ENCODE measurements at places on chromosomes 7 and 10.

GRCh38 chr10:60359066-60359465, 30.6 kb downstream of the ANK3 start:
- no peak for DNase-seq

DNA sequence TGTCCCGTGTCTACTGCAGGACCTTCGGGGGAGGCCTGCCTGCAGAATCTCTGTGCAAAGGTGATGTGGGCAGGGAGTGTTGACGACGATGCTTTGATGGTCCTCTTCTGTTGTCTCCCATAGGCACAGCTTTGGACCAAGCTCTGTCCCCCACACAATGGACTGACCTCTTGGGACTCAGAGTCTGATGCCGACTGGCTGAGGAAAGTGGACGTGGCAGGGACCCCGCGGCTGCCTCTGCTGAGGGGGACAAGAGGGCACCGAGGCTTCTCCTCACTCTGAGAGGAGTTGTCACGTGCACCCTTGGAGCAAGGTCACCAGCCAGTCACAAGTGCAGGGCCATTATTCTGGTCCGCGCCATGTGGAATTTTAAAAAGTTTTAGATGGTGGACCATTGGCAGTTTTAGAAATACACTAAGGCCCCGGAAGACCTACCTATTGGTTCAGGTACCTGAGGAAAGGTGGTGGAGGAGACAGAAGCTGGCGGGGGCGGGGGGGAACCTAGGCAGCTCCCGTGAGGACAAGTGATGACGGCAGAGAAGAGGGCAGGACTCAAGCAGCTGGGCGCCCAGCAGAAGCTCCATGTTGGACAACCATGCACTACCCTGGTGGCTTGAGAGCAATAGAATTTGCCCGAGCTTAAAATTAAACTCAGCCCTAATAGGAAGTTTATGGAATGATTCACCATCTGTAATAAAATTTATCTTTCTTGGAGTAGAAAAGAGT, 331.4 kb downstream of the PTPRN2 start:
- no peak for DNase-seq

- DNase-seq: no peak
These were observed 1290.3 kb upstream of the SORCS1 start for GRCh38 chr10:108454793-108455192.

DNA sequence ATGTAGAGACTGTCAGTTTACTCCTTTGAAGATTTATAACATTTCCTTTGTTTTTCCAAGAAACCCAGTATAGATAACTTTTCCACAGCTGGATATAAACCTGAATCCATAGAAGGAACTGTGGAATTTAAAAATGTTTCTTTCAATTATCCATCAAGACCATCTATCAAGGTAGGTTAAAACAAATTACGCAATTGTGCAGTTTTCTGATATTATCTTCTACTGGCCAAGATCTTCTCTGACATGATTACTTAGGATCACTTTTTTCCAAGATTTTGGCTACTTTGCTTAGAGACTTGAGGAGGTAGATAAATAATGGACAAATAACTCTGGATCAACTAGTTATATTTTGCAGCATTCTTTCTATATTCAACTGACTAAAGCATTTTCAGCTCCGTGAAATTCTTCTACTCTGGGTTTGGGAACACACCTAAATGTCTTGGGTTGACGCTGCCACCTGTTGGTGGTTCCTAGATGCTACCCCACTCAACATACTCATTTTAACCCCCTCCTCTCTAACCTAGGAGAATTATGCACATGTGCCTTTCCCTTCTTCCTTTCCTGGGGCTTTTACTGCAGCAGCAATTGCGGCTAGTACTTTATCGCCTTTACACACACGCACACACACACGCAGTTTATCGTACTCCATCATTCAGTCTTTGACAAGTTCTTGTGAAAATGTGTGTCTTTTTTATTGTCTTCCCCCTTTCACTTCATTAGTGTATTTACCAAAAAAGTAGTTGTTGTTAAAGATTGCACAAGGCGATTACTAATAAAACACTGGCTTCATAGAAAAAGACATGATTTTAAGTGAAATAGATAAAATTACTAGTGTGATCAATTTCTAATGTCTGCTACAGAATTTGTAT, 32.7 kb downstream of the ABCB5 start:
- DNase-seq: no peak

DNA sequence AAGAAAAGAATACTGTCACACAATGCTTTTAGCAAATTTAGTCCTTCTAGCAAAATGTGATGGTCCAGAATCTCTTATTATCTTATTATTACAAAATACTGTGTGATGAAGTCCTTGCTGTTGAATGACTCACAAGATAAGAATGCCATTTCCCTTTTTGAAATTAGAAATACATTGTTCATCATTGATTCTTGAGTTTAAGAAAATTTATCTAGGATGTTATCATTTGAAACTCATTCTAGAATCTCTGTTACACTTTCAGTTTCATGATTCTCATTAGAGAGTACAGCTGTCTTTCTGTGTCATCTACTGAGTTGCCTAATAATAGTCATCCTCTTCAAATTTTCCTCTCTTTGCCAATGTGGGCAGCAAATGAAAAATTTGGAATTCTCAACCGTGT, 9.6 kb downstream of the ZKSCAN5 start:
- DNase-seq: no peak

GRCh38 chr7:71793251-71793650, 618.9 kb downstream of the CALN1 start:
- DNase-seq: no peak

- DNase-seq: no peak
These were observed 128.2 kb upstream of the CHST15 start for GRCh38 chr10:124221356-124222317.

GRCh38 chr10:75718991-75719390, 287.6 kb downstream of the LRMDA start:
- no peak for DNase-seq

- no peak for DNase-seq
These were observed 31.8 kb downstream of the KLRG2 start for GRCh38 chr7:139451638-139452037.

DNA sequence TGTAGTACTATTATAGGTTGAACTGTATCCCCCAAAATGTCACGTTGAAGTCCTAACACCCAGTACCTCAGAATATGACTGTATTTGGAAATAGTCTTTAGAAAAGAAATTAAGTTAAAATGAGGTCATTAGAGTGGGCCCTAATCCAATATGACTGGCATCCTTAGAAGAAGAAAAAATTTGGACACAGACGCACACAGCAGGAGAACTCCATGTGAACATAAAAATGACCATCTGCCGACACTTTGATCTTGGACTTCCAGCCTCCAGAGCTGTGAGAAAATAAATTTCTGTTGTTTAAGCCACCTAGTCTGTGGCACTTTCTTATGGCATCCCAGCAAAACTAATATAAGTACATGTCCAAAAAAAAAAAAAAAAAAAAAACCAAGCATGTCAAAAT, 225.8 kb downstream of the PARD3 start:
- DNase-seq: no peak

GRCh38 chr10:118241229-118242137, 100.6 kb downstream of the FAM204A start:
- DNase-seq: peak; percentile 45

DNA sequence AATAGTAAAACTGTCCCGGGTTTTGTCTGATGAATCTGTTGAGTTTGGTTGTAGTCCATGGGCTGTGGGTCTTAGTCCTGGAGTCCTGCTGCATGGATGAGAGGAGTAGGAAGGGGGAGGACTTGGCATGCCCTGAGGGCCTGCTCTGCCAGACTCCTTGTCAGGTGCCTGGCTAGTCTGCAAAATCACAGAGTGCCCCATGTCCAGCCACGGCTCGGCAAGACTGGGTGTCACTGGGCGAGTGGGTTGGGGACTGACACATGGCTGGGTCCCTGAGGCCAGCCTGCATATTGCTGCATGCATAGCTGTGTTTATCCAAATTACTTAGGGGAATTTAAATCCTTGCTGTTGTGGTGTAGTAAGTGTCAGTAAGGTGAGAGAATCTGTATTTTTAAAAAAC, 9.7 kb downstream of the MINDY4 start:
- DNase-seq: no peak

DNA sequence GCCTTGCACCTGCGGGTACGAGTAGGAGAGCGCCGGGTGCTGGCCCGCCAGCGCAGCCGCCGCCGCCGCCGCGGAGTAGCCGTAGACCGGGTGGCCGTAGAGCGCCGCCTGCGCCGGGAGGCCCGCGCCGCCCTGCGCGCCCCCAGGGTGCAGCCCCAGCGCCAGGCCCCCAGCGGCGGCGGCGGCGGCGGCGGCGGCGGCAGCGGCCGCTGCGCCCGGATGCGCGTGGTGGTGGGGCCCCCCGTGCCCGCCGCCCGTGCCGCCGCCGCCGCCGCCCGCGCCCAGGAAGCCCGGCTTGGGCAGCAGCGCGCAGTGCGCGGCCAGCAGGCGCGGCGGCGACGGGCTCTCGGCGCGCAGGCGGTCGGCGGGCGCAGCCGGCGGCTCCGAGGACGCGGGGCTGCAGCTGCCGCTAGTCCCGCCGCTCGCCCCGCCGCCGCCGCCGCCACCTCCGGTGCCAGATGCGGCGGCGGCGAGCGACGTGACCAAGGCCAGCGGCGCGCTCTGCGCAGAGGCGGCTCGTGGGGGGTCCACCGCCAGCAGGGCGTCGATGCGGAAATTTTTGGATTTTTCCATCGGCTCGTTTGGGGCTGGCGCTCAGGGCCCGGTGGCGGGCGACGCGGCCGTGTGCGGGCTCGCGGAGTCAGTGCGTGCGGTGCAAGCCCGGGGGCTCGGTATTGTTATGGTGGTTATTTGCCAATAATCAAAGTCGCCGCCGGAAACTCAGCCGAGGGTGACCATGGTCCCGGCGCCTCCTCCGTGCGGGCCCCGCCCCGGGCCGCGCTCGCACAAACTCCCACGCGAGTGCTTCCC, 480 bp downstream of the MNX1 start:
- DNase-seq: no peak

DNA sequence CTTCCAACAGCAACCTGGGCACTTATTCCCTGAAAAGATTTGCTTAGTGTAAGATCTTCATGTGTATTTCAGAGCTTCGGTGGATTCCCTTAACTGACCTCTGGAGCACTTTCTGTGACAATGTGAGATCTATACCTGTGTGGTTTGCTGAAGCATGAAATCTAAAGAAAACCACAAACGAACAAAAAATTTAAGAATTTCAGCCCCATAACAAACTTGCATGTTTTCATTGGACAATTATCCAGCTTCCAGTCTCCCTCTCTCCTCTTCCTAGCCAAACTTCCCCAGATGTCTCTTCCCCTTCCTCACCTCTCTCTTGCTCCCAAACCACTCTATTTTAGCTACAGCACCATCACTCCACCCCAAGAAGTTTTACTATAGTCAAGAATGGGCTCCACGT, 279.9 kb upstream of the SORCS1 start:
- no peak for DNase-seq

DNA sequence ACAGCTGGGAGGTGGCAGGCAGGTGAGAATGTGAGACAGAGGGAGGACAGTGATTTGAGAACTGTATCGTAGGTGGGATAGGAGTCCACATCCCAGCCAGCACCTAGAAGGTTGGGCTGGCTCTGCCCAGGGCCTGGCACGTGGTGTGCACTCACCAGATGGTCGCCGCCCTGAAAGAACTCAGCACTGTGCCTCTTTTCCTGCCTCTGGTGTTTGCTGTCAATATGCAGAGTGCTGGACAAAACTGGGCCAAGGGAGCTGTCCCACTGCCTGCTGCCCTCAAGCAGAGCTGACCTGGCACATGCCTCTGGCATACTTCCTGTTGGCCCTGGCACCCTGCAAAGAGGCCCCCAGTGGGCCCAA, 36.8 kb downstream of the CHST3 start:
- no peak for DNase-seq

DNA sequence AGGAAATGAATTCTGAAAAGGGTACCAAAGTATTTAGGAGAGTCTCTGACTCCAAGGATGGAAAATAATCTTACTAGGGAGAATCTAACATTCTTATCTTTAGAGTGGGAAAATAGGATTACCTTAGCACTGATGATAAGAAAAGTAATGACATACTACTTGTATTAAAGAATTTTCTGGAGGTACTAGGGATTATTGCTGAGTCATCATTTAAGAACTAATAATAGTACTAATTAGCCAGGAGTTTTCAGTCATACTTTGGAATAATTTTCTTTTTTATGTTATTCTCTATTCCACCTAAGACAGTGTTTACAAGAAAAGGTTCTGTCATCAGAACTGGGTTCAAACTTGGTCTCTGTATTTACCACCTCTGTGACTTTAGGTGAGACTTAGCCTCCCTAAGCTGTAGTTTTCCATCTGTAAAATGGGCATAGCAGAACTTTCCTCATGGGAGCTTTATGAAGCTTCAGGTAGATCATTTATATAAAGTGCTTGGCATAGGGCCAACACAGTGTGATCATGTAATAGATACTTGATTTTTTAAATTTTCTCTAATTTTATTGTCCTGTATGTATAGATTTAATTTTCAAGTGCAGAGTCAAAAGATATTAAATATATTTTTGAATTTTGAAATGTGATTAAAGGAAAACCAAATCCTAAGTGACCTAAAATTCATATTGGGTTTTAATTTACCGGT, 20.4 kb downstream of the ITGB8 start:
- DNase-seq: no peak

DNA sequence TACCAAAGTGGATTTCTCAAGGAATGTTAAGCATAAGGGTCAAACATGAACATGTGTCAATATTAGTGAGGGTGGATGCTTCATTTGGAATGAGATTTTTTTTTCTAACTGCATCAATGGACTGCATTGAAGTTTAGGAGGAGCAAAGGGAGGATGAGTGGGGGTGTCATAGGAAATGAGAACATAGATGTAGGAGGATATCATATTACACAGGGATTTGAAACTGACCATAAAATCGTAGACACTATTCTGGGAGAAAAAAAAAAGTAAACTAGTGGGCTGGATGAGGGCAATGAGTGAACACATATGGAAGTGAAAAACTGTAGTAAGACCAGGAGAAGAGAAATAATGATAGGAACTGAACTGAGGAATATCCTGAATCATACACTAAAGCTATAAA, 109.4 kb downstream of the SEMA3A start:
- DNase-seq: no peak

- DNase-seq: no peak
These were observed 174.4 kb downstream of the CREB5 start for GRCh38 chr7:28586736-28587135.

DNA sequence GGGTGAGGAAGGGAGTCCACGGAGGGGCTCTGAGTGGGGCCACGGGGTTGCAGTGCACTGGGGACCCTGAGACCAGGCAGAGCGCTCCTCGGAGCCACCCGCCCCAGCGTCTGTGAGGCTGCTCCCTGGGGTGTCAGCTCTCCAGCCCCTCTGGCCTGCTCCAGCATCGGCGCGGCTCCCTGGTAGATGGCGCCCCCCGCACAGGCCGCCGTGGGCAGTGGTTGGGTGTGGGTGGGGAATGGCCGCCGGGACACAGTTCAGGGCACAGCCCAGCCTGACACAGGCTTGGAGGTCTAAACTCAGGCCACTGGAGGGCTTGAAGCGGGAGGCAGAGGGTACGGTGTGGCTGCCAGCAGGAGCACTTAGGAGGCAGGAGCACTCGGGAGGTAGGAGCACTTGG, 222.6 kb upstream of the PPP2R2D start:
- no peak for DNase-seq

DNA sequence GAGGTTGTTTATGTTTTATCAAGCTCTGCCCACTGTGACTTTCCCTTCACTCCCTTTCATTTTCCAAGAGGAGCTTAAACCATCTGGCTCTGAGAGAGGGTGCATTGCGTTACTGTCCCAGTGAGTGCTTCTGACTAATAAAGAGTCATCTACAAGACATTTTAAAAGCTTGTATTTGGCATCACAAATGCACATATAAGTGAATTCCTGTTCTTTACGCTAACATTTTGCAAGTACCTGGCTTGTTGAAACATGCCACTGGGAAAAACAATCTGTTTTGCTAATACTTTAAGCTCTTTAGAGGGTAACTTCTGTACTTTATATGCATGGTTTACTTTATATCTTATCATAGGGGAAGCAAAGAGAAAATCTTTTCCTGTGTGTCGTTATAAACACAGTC, 534.6 kb upstream of the POM121L12 start:
- DNase-seq: no peak

GRCh38 chr10:45399113-45399512, 25.1 kb downstream of the ALOX5 start:
- DNase-seq: no peak

All from effector CD8-positive, alpha-beta T cell (primary cell).